A549 treated with dexamethasone at 1 μM for 4 hours (cell line): ENCODE measurements at places on chromosomes 3 and 15. TPM values are rescaled to one million over a fixed set of nuclear protein-coding genes. Genes with fewer than 3 reads are reported as not detected.

TUSC7 gene
- not detected in 5 replicates for total RNA-seq

SPTBN5 gene
- 0.07 to 0.25 TPM (median 0.16 TPM) in 5 replicates for total RNA-seq

GRK7 gene
- not detected in 5 replicates for total RNA-seq

LMAN1L gene
- total RNA-seq = 0.04 TPM in 1 of 5 replicates, not detected in the others

TOMM70 gene
- 47.7 to 56.0 TPM (median 49.6 TPM) in 5 replicates for total RNA-seq

PLS1 gene
- total RNA-seq = 9.6 to 12.7 TPM (median 10.8 TPM) in 5 replicates

TTC23 gene
- 7.7 to 12.6 TPM (median 11.3 TPM) in 5 replicates for total RNA-seq

MRPS25 gene
- total RNA-seq = 44.5 to 67.1 TPM (median 59.7 TPM) in 5 replicates

OR5K2 gene
- total RNA-seq = not detected in 5 replicates

SLC12A1 gene
- not detected in 5 replicates for total RNA-seq

ZPLD1 gene
- not detected in 5 replicates for total RNA-seq

KCNMB3 gene
- 0.90 to 1.5 TPM (median 1.3 TPM) in 5 replicates for total RNA-seq

TMC3 gene
- not detected in 5 replicates for total RNA-seq

MELTF gene
- total RNA-seq = 40.5 to 63.5 TPM (median 53.3 TPM) in 5 replicates

KLF15 gene
- total RNA-seq = 1.0 to 1.7 TPM (median 1.2 TPM) in 5 replicates

CYP1A2 gene
- not detected in 5 replicates for total RNA-seq

C2CD4A gene
- total RNA-seq = 0.11 to 0.14 TPM (median 0.12 TPM) in 5 replicates
